Breast epithelium (tissue), 4 donors: ENCODE measurements at places on chromosomes 1 and 21.

DNA sequence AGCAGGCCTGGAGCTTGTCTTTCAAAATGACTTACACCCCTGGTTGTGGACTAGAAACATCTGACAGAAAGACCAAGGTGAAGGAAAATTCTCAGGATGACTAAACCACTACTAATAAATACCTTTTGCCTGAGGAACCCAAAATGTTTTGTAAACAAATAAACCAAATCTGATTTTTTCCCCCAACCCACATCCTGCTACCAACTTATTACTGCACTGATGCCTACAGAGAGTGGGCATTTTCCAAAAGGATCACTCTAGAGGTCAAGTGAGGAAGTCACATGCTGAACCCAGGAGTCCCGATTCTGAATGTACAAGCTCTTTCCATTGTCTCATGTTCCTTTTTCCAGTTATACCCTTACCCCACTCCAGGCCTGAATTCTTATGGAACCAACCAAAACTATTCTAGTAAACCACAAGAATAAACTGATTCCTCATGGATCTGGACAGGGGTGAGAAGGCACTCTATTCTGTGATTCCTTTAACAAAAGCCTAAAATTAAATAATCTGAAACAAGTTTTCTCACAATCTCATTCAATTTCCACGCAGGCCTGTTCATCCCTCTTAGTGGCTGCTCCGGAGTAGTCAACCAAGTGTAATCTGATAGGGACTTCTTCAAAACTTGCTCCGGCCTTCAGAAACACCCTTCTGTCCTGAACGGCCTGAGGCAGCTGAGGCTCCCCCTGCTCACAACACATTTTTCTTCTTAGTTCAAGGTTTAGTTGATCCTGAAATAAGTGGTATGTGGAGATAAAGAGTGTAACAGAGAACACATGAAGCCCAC, 1.4 kb downstream of the PI4KB start:
- H3K36me3 ChIP-seq = no peaks in the 10 kb centered on the region
- no peak for DNase-seq
- H3K4me3 ChIP-seq = peak overlapping the region; percentile 92
- no peaks in the 10 kb centered on the region for H3K4me1 ChIP-seq

DNA sequence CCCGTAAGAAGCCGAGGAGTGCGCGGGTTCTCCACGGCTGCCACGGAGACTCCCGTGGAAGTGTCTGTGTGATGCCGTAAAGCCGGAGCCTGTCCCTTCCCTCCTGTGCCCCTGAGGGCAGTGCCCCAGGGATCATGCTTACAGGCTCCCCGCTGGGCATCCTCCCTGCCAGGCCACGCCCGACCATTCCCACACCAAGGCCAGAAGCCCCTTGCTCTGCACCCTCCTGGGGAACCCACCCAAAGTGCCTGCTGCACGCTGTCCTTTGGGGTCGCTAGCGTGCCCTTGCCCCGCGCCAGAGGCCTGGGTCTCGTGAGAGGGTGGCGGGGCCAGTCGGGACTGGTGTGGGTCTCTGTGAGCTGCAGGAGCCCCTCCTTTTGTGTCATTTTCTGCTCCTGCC, 228.5 kb upstream of the C1orf174 start:
- DNase-seq = no peak
- H3K27ac ChIP-seq = no peak overlapping the region
- H3K36me3 ChIP-seq = no peaks in the 10 kb centered on the region
- H3K4me1 ChIP-seq = no peaks in the 10 kb centered on the region
- no peaks in the 10 kb centered on the region for H3K27me3 ChIP-seq

DNA sequence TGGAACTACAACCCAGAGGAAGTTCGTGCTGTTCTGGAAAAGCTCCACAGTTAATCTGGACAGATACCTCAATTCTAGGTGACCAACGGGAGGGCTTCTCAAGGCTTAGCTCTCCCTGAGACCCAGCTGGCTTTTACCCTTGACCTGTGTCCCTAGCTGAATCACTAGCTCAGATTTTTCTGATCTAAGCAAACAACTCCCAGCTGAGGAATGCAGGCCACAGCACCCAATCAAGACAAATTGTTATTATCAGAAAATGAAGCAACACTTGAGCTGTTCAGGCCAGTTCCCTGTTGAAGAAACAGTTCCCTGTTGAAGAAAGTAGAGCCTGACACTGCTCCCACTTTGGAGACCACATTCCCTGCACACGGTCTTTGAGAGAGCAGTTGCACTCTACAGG, 16.0 kb downstream of the DIO1 start:
- H3K27me3 ChIP-seq = no peaks in the 10 kb centered on the region
- no peak for DNase-seq
- no peaks in the 10 kb centered on the region for H3K36me3 ChIP-seq
- H3K4me3 ChIP-seq = no peak overlapping the region
- no peak overlapping the region for H3K27ac ChIP-seq

DNA sequence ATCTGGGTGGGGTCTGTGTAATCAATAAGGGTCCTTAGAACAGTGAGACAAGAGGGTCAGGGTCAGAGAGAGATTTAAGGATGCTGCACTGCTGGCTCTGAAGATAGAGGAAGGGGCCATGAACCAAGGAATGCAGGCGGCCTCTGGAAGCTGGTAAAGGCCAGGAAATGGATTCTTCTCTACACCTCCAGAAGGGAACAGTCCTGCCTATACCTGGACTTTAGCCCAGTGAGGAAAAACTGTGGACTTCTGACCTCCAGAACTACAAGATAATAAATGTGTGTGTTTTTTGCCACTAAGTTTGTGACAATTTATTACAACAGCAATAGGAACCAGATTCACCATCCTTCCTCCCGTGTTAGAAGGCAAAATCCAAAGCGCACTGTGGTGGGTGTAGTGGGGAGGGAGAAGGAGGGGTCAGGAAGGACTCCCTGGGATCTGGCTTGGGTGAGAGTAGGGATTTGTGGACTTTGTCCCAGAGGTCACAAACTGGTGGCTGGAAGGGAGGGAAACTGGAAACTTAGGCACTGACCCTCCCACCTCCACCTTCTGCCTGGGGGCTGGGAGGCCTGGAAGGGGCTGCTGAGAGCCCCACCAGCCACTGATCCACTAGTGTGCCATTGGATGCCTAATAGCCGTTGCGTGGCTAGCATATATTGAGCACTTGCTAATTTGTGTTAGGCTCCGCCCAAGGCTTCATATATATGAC, 5.4 kb upstream of the CELA2A start:
- H3K4me3 ChIP-seq = no peak overlapping the region
- H3K27ac ChIP-seq = no peak overlapping the region
- no peaks in the 10 kb centered on the region for H3K36me3 ChIP-seq

- H3K4me3 ChIP-seq = no peak overlapping the region
- no peaks in the 10 kb centered on the region for H3K36me3 ChIP-seq
- DNase-seq = no peak
- no peaks in the 10 kb centered on the region for H3K27me3 ChIP-seq
- H3K4me1 ChIP-seq = no peaks in the 10 kb centered on the region
Measured at GRCh38 chr1:106600626-106601025, 455.8 kb upstream of the PRMT6 start.

DNA sequence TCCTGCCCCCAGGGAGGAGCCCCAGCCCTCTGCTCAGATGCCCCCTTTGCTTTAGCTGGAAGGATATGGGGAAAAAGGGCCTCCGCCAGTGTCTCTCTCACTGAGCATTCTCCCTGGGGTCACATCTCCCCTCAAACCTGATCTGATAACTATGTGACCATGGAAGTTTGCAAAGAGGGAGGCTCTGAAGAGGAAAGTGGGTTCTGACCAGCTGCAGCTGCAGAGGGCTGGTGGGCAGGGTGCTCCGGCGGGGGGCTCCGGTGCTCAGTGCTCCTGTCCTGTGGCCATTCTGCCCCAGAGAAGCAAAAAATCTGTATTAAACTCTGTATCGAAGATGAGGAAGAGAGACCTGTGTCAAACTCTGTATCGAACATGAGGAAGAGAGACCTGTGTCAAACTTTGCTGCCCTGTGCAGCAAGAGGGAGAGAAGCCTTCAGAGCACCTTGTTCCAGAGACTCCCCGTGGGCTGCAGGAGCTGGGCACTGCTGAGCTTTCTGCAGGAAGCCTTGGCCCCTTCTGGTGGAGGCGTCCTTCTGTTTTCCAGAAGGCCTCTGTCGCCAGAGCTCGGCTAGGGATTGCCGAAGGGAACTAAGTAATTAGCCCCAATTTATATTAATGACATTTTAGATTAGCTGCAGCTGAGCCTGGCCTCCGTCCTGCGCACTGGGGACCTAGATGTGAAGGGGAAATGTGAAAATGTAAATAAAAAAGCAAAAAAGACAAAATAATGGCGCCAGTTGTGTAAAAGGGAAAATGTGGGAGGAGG, 186.2 kb upstream of the C1orf174 start:
- H3K4me3 ChIP-seq = no peak overlapping the region
- no peaks in the 10 kb centered on the region for H3K36me3 ChIP-seq
- no peak overlapping the region for H3K27ac ChIP-seq

- H3K4me1 ChIP-seq = no peaks in the 10 kb centered on the region
- no peaks in the 10 kb centered on the region for H3K27me3 ChIP-seq
- H3K4me3 ChIP-seq = no peak overlapping the region
Measured at GRCh38 chr1:72891976-72892375, 609.6 kb upstream of the NEGR1 start.

GRCh38 chr1:77095236-77095635, 124.0 kb downstream of the PIGK start:
- H3K27me3 ChIP-seq = no peaks in the 10 kb centered on the region
- H3K4me1 ChIP-seq = no peaks in the 10 kb centered on the region
- DNase-seq = no peak
- H3K36me3 ChIP-seq = no peaks in the 10 kb centered on the region
- no peak overlapping the region for H3K27ac ChIP-seq
- no peak overlapping the region for H3K4me3 ChIP-seq
